Prostate gland (tissue), 2 donors: ENCODE measurements at places on chromosomes 13 and 19. TPM values are rescaled to one million over a fixed set of nuclear protein-coding genes. Genes with fewer than 3 reads are reported as not detected.
A peak's percentile ranks its signal among the peaks of the same experiment; 100 is the strongest.

Gene CKM
- 42.8 TPM for total RNA-seq

Gene SH3GL1
- 35.4 TPM for total RNA-seq

Gene UNC13A
- 2.4 TPM for total RNA-seq

Gene SRRM5
- total RNA-seq = 0.28 TPM

DNA sequence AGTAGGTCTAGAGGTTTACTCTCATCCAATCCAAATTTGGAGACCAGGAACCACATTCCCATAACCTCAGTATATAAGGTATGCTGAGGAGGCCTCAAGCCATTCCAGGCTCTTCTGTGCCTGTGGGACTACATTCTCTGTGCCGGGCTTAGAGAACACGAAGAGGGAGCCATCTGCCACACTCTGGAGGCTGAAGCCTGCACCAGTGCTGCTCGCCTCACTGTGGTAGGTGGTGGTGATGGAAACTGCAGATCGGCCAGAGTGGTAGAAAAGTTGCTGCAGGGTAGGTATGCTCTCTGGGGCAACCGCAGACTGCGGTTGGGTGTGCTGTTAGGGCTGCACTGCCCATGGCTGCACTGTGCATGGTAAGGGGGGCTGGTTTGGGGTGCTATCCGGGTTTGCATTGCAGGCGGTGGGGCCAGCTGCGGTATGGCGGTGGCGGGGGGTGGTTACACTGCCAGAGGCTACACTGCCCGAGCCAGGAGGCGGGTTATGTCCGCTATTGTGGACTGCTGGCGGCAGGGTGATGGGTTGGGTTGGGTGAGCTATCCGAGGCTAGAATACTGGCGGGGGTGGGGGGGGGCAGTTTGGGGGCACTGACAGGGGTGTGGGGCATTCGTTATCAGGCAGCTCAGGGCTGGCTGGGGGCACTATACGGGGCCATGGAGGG lies 145.0 kb downstream of the TNFRSF19 start:
- H3K27ac ChIP-seq = no peak overlapping the region
- no peaks in the 10 kb centered on the region for H3K4me1 ChIP-seq
- H3K27me3 ChIP-seq = no peaks in the 10 kb centered on the region
- DNase-seq = no peak

- H3K27me3 ChIP-seq = no peaks in the 10 kb centered on the region
- H3K4me3 ChIP-seq = no peak overlapping the region
- H3K36me3 ChIP-seq = peaks cover 14% of the 10 kb centered on the region
- no peak overlapping the region for H3K27ac ChIP-seq
- DNase-seq = no peak
Observed at GRCh38 chr19:5138606-5139582, 170.0 kb downstream of the KDM4B start.

DNA sequence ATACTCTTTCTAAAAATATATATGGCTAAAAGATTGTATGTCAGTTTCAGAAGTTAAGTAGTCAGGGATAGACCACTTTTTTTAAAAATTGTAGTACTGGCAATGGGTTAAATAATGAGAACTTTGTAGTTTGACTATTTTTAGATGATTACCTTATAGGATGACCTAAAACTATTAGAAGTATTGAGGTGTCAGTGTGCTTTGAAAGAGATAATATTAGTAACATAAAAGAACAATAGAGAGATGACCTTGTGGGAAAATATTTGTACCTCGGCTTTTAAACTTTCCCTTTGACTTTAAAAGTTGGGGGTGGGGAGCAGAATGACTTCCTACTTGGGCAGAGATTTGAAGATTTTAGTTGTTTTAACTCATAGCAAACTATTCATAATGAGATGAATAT lies 48.3 kb downstream of the SLAIN1 start:
- no peaks in the 10 kb centered on the region for H3K27me3 ChIP-seq
- no peak overlapping the region for H3K27ac ChIP-seq
- no peaks in the 10 kb centered on the region for H3K36me3 ChIP-seq
- no peak for DNase-seq
- no peak overlapping the region for H3K4me3 ChIP-seq

GRCh38 chr13:25683056-25683455 lies 311.3 kb downstream of the ATP8A2 start:
- H3K4me1 ChIP-seq = no peaks in the 10 kb centered on the region
- H3K4me3 ChIP-seq = no peak overlapping the region
- DNase-seq = no peak
- no peak overlapping the region for H3K27ac ChIP-seq

GRCh38 chr13:106882246-106882645 lies 314.3 kb upstream of the ARGLU1 start:
- H3K27me3 ChIP-seq = no peaks in the 10 kb centered on the region
- no peak for DNase-seq
- no peaks in the 10 kb centered on the region for H3K4me1 ChIP-seq

DNA sequence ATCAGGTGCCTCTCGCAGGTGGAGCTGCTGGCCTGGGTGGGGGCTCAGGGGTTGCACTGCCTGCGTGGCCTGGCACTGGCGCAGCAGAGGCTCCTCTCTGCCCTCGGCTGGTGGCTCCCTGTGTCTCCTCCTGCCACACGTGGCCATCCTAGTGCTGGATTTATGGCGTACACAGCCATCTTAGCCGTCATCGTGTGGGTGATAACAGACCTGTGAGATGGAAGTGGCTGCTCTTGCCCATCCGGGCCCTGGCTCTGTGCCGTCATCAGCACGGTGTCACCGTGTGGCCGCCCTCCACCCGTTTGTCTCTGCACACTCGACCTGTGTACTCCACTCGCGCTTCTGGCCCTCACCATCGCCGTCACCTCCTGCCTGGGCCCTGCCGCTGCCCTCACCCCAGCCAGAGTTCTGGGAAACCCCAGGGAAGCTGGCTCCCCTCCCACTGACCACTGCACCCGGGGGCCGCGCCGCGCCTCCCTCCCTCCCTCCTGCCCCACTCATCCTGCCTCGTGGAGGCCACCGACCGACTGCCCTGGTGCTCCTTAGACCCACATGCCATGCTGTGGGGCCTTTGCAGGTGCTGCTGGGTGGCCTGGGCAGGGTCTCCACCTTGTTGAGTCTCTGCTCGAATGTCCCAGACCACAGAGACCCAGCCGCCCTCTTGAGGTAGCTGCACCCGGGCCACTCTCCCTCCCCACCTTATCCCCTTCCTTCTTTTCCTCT lies 29.5 kb downstream of the TMEM255B start:
- DNase-seq = no peak
- H3K4me1 ChIP-seq = no peaks in the 10 kb centered on the region
- no peak overlapping the region for H3K4me3 ChIP-seq

DNA sequence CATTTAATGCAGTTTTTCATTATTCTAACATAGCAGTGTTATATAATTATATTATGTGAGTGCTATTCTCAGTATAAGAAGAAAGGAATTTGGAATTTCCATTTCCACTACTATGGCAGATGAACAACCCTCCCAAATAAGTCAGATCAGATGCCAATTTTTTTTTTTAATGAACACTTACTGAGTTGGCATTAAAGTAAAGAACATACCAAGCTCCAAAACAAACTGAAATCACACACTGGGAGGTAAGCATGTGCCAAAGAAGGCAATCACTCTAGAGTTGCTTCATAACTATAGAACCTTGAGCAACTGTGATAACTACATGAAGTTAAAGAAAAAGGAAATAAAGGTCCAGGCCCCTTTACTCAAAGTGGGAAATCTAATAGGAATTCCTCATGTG lies 90.3 kb downstream of the RNF17 start:
- no peaks in the 10 kb centered on the region for H3K4me1 ChIP-seq
- no peaks in the 10 kb centered on the region for H3K27me3 ChIP-seq
- no peaks in the 10 kb centered on the region for H3K36me3 ChIP-seq
- H3K27ac ChIP-seq = no peak overlapping the region
- DNase-seq = no peak

GRCh38 chr13:52127378-52127777 lies 1.5 kb downstream of the NEK5 start:
- H3K36me3 ChIP-seq = no peaks in the 10 kb centered on the region
- H3K27ac ChIP-seq = no peak overlapping the region
- H3K4me3 ChIP-seq = no peak overlapping the region
- H3K27me3 ChIP-seq = no peaks in the 10 kb centered on the region

DNA sequence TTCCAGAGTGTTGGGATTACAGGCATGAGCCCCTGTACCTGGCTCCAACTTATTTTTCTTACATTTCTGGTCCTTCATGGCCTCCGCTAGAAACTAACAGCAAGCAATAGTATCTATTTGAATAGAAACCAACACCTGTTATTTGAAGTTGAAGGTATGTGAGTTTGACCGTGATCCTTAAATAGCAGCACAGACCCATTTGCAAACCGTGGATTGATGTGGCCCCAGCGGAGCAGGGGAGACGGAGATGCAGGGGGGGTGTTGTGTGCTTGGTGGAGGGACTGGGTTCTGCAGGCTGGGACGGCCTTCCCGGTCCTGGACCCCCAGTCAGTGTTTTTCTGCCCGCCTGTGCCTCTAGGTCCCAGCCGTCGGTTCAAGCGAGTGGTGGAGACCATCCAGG lies 16.9 kb downstream of the TMEM150B start:
- no peaks in the 10 kb centered on the region for H3K36me3 ChIP-seq
- no peaks in the 10 kb centered on the region for H3K27me3 ChIP-seq
- no peak overlapping the region for H3K27ac ChIP-seq
- no peak overlapping the region for H3K4me3 ChIP-seq
- H3K4me1 ChIP-seq = no peaks in the 10 kb centered on the region

DNA sequence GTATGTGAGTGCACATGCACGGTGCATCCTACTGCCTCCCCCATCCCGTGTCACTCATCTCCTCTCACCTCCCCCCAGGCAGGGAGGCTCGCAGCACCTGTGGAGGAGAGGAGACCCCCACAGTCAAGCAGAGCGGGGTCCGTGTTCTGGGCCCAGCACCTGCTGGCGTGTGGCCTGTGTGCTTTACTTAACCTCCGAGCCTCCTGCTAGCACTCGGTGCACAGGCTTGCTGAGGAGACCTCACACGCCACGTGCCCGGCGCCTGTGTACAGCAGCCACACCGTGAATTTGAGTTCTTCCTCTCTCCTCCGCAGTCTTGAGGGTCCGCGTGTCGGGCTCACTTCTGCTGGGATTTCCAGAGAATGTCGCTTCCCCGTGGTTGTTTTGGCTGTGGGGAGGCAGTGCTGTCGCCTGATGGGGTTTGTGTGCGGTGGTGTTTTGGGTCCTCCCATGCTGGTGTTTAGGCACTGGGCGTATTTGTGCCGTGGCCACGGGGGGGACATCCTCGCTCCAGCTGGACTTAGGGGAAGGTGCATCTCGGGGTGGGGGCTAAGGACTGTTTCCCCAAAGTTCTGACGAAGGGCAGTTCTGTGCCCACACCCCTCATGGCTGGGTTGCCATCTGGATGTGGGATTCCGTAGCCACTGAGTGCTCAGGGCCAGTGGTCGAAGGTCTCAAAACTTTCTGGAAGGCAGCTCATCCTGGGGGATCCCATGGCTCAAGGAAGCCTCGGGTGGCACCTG lies 34.8 kb upstream of the TMEM255B start:
- no peaks in the 10 kb centered on the region for H3K4me1 ChIP-seq
- H3K4me3 ChIP-seq = no peak overlapping the region
- peaks cover 3% of the 10 kb centered on the region for H3K27me3 ChIP-seq
- no peak for DNase-seq
- no peak overlapping the region for H3K27ac ChIP-seq
- H3K36me3 ChIP-seq = no peaks in the 10 kb centered on the region

DNA sequence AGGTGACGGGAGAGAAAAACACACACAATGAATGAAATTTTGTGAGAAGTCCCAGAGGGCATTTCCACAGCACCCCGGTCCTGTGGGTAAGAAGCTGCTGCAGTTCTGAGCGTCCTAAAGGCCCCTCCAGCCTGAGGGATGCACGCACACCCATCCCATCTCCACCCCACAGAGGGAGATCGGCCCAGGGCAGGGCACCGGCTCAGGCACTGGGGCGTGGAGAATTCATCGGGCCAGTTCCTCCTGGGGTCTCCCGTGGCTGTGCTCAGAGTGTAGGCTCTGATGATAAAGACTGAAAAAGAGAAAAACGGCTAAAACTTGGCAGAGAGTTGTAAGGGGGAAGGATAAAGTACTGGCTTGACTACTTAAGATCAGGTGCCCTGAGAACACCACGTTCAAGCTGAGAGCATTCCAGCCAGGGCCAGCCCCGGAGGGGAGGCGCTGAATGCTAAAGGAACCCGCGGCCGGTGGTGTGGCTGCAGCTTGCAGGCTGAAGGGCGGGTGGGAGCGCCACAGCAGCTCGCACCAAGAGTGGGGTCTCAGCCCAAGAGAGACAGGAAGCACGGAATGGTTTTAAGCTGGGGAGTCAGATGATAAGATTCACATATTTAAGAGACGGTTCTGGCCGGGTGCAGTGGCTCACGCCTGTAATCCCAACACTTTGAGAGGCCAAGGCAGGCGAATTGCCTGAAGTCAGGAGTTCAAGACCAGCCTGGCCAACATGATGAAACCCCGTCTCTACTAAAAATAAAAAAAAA lies 121.9 kb upstream of the SPACA7 start:
- no peak overlapping the region for H3K27ac ChIP-seq
- H3K27me3 ChIP-seq = peaks cover 5% of the 10 kb centered on the region
- no peak for DNase-seq
- no peaks in the 10 kb centered on the region for H3K4me1 ChIP-seq

DNA sequence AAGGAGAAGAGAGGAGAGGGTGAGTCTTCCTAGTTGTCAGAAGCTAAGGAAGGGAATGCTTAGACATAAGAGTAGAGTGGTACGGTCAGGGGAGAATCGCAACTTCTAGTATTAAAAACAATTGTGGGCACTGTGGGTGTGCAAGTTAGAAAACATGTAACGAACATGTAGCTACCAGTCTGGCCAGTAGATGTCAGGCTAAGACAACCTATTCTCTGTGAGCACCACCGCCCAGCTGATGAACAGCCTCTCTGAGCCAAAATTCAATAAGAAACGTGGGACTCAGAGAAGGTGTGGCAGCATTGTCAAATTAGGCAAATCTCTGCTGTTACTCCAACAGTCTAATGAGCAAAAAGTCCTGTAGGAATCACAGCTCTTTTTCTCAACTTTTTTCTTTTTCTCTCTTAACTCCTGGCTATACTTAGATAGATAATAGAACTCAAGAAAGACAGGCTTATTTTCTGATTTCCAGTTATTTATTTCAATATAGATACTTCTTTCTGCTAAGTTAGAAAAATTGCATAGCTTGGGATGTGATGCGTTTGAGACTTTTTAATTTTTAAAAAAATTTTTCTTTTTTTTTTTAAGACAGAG lies 186.2 kb downstream of the USP12 start:
- peak; percentile 81 for DNase-seq
- H3K4me3 ChIP-seq = no peak overlapping the region
- H3K27me3 ChIP-seq = no peaks in the 10 kb centered on the region
- H3K27ac ChIP-seq = no peak overlapping the region
- peaks cover 4% of the 10 kb centered on the region for H3K4me1 ChIP-seq
- H3K36me3 ChIP-seq = no peaks in the 10 kb centered on the region

DNA sequence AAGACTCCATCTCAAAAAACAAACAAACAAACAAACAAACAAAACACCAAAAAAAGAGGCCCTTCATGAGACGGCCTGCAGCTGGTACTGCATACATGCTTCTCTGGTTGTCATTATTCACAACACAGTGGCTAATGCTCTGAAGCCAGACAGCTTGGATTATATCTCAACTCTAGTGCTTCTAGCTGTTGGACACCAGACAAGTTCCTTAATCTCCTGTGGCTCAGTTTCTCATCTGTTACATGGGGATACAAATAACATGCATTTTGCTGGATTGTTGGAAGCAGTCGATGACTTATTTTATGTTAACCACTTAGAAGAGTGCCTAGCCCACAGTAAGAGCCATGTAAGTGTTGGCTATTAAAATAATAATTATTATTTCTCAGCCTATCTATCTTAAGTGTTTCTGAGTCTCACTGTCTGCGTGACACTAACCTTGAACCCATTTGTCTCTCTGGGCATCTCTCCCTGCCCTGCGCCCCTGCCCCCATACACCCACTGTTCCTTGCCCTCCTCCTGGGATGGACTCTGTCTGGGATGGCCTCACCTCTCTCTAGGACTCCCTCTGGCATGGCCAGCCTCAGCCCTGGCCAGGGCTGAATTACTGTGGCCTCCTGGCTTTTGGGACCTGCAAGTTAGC lies 3.1 kb upstream of the JUNB start:
- DNase-seq = no peak
- no peaks in the 10 kb centered on the region for H3K36me3 ChIP-seq
- H3K27ac ChIP-seq = peak overlapping the region; percentile 100
- H3K4me1 ChIP-seq = peaks cover 62% of the 10 kb centered on the region
